Stimulated activated CD8-positive, alpha-beta memory T cell treated with anti-CD3 and anti-CD28 coated beads, Interleukin-15, amount 100 ng/mL, for 4 hours (primary cell): ENCODE measurements at places on chromosomes 6 and 20.

- DNase-seq = no peak
Measured at GRCh38 chr6:98840385-98840784, 6.0 kb downstream of the POU3F2 start.

DNA sequence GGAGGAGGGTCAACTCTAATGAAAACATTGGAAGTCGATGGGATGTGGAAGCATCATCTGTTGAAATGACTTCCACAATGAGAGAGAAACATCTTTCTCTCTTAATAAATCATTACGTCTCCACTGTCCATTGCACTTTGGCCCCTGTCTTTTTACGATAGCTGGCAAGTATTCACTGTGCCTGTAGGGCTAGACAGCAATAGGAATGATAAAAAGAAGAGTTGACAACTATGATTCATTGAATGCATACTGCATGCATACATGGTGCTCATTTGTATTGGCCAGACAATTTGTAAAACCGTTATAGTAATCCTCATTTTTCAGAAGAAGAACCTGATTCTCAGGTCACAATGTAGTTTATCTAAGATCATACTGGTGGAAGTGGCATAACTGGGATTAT, 220.3 kb downstream of the KCNQ5 start:
- no peak for DNase-seq

DNA sequence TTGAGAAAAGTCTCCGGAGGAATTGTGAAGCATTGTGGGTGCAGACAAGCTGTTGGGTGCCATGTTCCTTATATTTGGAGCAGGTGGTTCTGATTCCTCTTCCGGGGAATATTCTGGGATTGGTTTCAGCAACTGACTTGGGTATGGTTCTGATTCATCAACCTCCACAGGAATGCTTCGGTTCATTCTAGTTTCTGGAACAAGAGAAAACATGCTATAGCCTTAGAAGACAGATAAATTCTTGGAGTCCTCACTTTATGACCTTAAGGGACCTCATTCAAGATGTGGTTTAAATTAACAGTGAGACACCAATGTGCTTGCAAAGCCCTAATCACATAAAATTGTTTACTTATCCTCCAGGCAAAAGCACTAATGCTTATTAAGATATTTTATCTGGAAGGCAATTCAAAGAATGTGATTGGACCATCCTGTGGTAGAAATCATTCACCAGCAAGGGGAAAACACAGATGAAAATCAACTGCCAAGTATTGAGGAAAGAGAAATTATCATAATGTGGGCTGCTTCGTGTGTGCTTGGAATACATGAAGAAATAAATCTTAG, 13.7 kb downstream of the TRAF3IP2 start:
- DNase-seq = no peak

GRCh38 chr6:38191418-38191817, 371.9 kb downstream of the ZFAND3 start:
- DNase-seq = no peak

- DNase-seq = no peak
Measured at GRCh38 chr6:53192682-53193188, 44.1 kb upstream of the GCM1 start.

DNA sequence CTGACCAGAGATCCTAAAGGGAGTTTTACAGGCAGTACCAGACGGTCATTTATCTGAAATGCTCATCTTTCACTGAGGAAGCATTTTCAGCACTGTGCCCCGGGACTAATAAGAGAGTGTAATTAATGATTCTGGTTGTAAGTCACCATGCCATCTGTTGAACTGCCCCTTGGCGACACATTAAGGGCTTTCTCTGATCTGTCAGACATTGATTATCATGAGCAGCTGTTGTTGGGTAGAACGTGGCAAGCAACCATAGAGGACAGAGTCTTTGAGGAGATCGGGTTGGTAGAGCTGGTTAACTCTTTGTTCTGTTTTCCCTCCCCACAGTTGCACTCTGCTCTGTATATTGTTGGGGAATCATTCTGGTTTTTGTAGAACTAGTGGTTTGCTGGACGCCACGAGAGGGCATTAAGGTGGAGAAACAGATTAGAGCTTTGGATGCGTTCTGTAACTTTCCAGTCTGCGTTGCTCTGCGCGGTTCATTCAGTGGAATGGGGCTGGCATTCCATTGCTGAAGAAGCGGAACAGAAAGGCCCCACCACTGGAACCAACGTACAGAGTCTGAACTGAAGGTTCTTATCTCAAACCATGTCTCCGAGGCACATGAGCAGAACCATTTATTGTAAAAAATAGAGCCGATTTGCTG, 34.3 kb downstream of the RPRD1B start:
- no peak for DNase-seq

GRCh38 chr6:39903656-39904055, 30.6 kb downstream of the MOCS1 start:
- DNase-seq = no peak

DNA sequence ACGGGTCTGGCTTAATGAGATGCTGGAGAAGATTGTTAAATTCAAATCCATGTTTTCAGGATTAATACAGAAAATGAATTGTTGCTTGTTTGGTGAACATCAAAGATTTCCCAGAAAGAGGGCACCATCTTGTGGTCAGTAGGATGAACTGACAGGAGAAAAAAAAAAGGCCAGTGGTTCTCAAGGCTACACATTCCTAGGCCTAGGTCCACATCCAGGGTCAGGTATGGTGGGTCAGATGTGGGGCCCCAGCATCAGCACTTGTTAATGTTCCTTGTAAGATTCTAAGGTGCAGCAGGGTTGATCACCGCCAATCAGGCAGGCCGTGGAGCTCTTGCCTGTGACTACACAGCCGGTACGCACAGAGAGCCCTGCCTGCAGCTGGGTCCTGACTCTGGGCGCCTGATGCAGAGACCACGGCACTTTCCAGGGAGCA, 34.0 kb upstream of the FOXO3 start:
- DNase-seq = no peak

GRCh38 chr6:130775411-130776012, 51.7 kb upstream of the SMLR1 start:
- no peak for DNase-seq

- no peak for DNase-seq
Measured at GRCh38 chr6:12012038-12012557, at the start of gene HIVEP1. TSS of gene HIVEP1 (plus strand) at chr6:12012312. CDS start at chr6:12015629, 3,317 bp downstream.

DNA sequence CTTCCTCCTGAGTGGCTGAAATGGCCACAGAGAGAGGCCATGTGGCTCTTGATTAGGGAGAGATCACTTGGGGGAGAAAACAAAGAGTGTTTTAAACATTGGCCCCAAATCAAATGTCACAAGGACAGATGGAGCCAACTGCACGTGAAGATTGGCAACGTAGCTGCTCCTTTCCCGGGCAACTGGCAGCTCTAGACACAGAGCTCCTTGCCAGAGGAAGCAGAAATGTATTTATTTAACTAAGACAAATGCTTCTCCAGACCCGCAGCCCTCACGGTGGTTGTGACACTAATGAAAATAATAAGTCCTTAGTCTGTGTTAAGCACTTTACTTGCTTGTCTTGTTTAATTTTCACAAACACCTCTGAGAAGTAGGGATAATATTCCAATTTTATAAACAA, 49.6 kb upstream of the DSN1 start:
- no peak for DNase-seq

DNA sequence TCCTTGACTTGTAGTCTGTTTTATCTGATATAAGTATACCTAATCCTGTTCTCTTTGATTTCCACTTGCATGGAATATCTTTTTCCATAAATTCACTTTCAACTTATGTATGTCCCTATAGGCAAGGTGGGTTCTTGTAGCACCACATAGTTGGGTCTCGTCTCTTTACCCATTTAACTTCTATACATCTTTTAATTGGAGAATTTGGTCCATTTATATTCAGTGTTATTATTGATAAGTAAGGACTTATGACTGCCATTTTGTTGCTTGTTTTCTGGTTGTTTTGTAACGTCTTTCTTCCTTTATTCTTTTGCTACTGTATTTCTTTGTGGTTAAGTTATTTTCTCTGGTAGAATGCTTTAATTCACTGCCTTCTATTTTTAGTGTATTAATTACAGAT, 14.5 kb upstream of the ZNF311 start:
- DNase-seq = no peak

GRCh38 chr6:150897400-150897943, 32.0 kb downstream of the MTHFD1L start:
- no peak for DNase-seq

DNA sequence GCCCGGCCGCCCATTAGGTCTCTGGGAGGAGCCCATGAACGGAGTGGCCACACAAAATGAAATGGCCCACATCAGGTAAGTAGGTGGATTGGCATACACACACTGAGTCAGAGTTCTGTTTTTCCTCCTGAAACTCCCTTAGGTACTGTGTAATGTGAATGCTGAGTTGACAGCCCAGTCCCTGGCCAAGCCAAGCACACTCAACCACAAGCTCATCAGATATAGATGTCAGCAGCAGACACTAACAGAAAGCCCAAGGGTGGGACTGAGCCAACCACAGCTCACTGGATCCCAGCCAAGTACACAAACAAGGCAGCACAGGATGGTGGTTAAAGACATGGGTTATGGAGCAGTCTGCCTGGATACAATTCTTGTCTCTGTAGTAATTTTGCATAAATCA, 403.4 kb downstream of the GJA1 start:
- DNase-seq = no peak
